ENCODE measurements at places on chromosomes 16 and 17.
A peak's percentile ranks its signal among the peaks of the same experiment; 100 is the strongest.

- no peak for DNase-seq
These were observed 36.0 kb downstream of the IL21R start for GRCh38 chr16:27437946-27438345.

DNA sequence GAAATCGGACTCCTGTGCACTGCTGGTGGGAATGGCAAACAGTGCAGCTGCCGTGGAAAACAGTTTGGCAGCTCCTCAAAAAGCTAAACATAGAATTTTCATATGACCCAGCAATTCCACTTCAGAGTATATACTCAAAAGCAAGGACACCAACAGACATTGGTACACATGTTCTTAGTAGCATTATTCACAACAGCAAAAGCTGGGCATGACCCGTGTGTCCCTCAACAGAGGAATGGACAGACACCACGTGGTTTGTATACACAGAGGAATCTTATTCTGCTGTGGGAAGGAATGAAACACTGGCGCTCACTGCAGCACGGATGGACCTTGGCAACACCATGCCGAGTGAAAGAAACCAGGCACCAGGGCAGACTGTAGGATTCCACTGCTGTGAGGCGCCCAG is 16.0 kb downstream of the NPTX1 start:
- peak; percentile 69 for DNase-seq

- no peak for DNase-seq
These were observed 18.9 kb upstream of the GINS2 start for GRCh38 chr16:85707528-85708095.

- DNase-seq: peak; percentile 80
These were observed 3.0 kb downstream of the ALDH3A1 start for GRCh38 chr17:19744922-19745757.

DNA sequence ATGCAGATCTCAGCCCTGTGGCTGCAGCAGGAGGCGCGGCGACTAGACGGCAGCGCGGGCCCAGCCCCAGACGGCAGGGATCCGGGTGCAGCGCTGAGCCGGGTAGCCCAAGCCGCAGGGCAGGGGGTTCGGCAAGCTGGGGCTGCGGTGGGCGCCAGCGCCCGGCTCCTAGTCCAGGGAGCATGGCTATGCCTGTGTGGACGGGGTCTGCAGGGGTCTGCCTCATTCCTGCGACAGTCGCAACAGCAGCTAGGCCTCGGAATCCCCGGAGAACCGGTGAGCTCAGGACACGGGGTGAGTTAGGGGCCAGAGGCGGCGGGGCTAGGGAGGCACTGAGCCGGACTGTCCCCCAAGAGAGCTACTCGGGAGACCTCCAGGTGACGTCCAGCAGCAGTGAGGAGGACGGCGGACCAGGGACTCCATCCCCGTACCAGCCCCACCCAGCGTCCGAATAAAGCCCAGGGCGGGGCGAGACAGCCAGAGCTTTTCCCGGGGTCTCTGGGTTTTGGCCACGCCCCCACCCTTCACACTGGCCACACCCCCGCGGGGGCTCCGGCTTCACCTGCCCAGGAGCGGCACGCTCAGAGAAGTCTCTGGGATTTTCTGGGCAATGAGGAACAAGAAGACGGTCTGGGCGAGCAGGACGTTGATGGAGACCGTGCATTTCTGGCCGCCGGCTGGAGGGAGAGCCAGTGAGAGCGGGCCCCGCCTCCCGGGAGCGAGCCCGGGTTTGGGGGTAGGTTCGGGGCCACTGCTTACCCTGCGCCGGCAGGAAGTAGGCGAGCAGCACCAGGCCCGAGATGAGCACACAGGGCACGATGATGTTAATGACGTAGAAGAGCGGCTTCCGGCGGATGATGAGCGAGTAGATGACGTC is 1.1 kb downstream of the C17orf107 start:
- no peak for DNase-seq

DNA sequence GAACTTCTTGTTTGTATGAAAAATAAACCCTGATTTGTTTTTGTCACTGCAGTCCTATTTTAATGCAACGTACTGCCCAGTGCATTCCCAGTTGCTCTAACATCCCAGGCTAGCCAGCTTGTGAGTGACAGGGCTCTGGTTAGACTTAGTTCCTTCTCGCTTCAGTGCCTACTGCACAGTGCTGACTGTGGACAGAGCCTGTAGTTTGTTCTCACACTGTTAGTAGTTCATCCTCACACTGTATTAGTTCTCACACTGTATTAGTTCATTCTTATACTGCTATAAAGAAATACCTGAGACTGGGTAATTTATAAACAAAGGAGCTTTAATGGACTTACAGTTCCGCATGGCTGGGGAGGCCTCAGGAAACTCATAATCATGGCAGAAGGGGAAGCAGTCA is 116.6 kb upstream of the SALL1 start:
- peak; percentile 58 for DNase-seq

DNA sequence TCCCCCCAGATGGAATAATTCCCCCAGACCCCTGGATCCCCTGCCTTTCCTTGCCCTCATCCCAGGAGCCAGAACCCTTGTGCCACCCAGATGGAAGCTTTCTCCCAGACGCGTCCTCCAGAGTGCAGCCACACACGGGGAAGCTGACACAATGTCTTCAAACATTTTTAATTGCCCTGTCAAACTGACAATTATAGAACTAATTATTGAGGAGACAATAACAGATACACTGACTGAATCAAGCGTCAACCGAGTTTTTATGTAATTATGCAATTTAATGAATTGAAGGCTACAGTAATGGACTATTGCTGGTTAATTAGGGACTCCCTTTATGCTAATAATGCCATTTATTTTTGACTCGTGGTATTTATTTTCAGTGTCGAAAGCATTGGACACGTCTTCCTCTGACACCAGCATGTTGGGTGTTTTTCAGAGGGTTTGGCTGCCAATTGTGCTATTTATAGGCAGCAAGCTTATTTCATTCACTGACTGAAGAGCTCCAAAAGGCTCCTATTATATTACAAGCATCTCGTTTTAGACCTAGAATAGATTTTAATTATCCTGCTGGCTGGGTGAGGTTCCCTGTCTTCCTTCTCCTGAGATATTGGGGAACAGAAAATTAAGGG is 298.2 kb upstream of the C16orf82 start:
- peak; percentile 17 for DNase-seq

DNA sequence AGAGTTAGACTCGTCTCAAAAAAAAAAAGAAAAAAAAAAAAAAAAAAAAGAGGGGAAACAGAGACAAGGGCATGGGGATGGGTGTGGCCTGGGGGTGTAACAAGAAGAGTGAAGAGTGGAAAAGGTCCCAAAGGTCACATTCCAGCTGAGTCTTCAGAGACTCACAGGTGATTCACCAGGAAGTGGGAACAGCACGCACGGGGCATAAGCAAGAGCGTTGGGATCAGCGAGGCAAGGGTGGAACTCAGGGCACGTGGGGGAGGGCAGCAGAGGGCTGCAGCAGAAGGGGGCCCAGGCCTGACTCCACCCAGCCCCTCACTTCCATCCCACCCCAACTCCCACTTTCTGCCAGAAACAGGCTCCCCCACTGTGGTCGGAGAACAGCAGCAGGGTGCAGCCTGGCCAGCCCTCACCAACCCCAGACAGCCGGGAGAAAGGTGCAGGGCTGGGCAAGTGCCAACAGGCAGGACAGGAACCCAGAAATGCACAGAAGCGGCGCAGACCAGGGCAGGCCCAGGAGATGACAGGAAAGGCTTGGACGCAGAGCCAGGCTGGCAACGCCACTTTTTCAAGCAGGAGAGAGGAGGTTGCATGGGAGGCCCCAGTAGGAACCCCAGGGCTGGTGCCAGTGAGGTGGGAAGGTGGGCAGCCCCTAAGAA is 3.3 kb downstream of the MEAK7 start:
- no peak for DNase-seq

GRCh38 chr17:75933808-75934207 is 7.0 kb downstream of the FBF1 start:
- DNase-seq: no peak

DNA sequence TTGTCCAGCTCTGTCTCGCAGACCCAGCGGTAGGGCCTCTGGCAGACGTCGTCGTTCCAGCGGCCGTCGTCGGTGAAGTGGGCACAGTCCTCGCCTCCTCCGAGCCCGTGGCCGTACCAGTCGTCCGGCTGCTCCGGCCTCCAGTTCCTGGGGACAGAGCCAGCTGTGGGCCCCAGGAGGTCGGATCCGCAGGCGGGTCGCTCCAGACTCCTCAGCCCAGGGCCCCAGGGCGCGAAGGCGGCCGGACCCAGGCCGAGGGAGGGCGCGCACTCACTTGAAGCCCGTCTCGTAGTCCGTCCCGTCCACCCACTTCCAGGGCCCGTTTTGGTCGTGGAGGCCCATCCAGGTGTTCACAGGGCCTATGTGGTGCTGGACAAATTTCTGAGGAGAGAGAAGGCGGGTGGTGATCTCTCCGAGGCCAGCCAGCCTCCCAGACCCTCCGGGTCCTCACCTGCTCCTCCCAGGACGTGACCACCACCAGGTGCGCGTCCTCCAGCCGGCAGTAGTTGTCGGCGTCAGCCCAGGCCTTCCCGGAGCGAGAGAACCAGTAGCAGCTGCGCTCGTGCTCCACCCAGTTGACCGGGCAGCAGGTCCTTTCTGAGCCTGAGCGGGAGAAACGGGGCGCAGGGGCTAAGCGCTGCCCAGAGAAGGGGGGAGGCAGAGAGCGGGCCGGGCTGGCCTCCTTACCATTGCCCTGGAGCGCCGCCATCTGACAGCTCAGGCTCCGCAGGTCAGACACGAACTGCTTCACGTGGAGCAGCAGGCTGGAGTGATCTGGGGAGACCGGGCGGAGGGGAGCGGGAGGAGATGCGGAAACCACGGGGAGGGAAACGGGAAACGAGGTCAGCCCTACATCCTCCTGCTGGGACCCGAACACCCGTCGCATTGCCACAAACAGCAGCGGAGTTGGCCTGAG is 5.2 kb downstream of the ASGR1 start:
- DNase-seq: peak; percentile 20

DNA sequence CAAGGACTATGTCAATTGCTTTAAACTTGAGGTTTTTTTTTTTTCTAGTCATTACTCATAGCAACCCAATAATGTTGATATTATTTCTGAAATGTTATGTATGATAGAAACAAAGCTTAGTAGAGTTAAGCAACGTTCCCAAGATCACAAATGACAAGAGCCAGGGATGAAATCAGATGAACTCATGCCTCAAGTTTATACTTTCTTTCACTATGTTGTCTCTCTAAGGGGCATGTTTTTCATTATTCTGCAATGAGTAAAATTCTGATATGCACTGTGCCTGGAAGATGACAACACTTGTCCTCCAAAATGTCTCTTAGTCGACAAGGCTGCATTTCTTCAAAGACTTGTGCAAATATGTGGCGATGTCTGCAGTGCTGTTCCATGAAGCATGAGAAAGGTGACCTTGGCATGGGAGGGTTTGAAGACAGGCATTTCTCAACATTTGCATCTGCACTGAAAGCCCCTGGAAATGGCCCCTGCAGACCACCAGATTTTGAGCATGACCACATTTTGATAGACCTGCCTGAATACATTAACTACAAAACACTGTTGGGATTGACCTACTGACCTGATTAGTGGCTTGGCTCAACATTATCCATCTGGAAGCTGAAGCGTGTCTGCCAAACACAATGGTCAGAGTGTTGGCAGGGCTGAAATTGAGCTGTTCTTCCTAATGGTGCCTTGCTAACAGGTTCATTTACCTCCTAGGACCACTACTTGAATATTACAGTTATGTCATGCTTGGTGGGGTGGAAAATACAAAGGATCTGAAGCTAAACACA is 1027.5 kb downstream of the CDH11 start:
- DNase-seq: no peak

- DNase-seq: no peak
These were observed 28.9 kb upstream of the DHX8 start for GRCh38 chr17:43454868-43455267.

GRCh38 chr17:40122999-40123810 is 1.4 kb downstream of the MSL1 start:
- DNase-seq: peak; percentile 52

GRCh38 chr17:5695480-5695879 is 111.2 kb upstream of the NLRP1 start:
- DNase-seq: no peak

DNA sequence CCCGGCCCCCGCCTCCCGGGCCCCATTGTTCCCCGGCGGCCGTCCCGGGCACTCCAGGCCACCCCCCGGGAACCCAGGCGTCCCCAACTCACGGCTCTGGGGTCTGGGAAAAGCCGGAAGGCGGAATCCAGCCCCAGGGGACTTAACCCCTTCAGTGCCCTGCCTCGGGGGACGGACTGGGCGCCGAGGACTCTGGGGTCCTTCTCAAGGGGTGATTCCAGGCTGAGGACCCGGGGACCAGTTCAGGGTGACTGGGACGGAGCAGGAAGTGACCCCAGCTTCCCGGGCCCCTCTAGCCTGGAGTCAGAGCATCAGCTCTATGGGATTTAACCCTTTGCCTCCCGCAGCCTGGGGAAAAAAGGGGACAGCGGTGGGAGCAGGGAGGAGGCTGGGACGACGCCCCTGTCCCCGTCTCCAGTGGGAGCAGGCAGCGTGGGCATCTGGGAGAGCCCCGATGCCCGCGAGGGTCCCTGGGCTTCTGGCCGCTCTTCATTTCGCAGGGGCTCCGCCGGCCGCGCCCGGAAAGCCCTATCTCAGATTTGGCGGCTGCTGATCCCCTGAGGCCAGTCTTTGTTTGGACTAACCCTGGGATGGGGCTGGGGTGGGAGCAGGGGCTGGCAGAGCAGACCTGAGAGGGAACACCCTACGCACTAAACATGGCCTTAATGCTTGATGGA is at the start of gene ZNF629:
Gene ZNF629 (minus strand): TSS at position 270 of the 677 bp plus-strand sequence. CDS start 2,723 bp downstream, outside the sequence.
- DNase-seq: peak; percentile 79
